Left kidney (tissue), 8 donors: ENCODE measurements at places on chromosomes 16 and 17. TPM values are rescaled to one million over a fixed set of nuclear protein-coding genes. Genes with fewer than 3 reads are reported as not detected.

The NOG gene
- 1.1 TPM for polyA plus RNA-seq

The EVPL gene
- 19.8 TPM for polyA plus RNA-seq

The SLC9A5 gene
- 4.9 TPM for polyA plus RNA-seq

The TEKT1 gene
- polyA plus RNA-seq, result 0.62 TPM

The SDR42E1 gene
- polyA plus RNA-seq, result 19.6 TPM

The NTN3 gene
- 2.3 TPM for polyA plus RNA-seq

The VWA3A gene
- 4.1 TPM for polyA plus RNA-seq

The SLC6A2 gene
- polyA plus RNA-seq, result 0.08 TPM

The ARHGDIG gene
- 3.6 TPM for polyA plus RNA-seq

The EFCAB5 gene
- 2.8 TPM for polyA plus RNA-seq

The HS3ST2 gene
- polyA plus RNA-seq, result 0.48 TPM

The OR2C1 gene
- polyA plus RNA-seq, result 1.3 TPM

The ODAD4 gene
- polyA plus RNA-seq, result 8.7 TPM

The C16orf96 gene
- 0.33 TPM for polyA plus RNA-seq

The EVI2A gene
- polyA plus RNA-seq, result 1.8 TPM

The SPN gene
- polyA plus RNA-seq, result 2.0 TPM

The UTP18 gene
- 59.0 TPM for polyA plus RNA-seq

The C1QTNF8 gene
- not detected for polyA plus RNA-seq

The STH gene
- not detected for polyA plus RNA-seq

The BAIAP3 gene
- polyA plus RNA-seq, result 4.6 TPM

The PRAC1 gene
- polyA plus RNA-seq, result not detected

The SNAI3 gene
- 0.58 TPM for polyA plus RNA-seq

The TLCD2 gene
- polyA plus RNA-seq, result 6.7 TPM

The LDHD gene
- 4.1 TPM for polyA plus RNA-seq

The HP gene
- 0.27 TPM for polyA plus RNA-seq

The PABPN1L gene
- not detected for polyA plus RNA-seq

The SLC2A4 gene
- polyA plus RNA-seq, result 2.2 TPM

The AARS1 gene
- polyA plus RNA-seq, result 85.6 TPM

The KRT34 gene
- not detected for polyA plus RNA-seq

The JPH3 gene
- 0.76 TPM for polyA plus RNA-seq

The KRT15 gene
- polyA plus RNA-seq, result 1.8 TPM

The KRT20 gene
- polyA plus RNA-seq, result 0.33 TPM

The KRTAP4-4 gene
- polyA plus RNA-seq, result not detected

The CDH16 gene
- polyA plus RNA-seq, result 221 TPM

The NAGS gene
- 2.0 TPM for polyA plus RNA-seq

The SRCIN1 gene
- 3.7 TPM for polyA plus RNA-seq

The ARL5C gene
- 0.22 TPM for polyA plus RNA-seq

The TP53TG3E gene
- polyA plus RNA-seq, result not detected

The UBE2G1 gene
- polyA plus RNA-seq, result 62.8 TPM

The ITPRIPL2 gene
- 15.9 TPM for polyA plus RNA-seq

The CA4 gene
- 52.4 TPM for polyA plus RNA-seq

The SCGB1C2 gene
- polyA plus RNA-seq, result 0.35 TPM

The GAS2L2 gene
- 0.08 TPM for polyA plus RNA-seq

The ICAM2 gene
- 23.1 TPM for polyA plus RNA-seq

The ZPBP2 gene
- not detected for polyA plus RNA-seq

The TP53TG3 gene
- not detected for polyA plus RNA-seq

The ST6GALNAC2 gene
- 8.1 TPM for polyA plus RNA-seq

The DHRS7C gene
- not detected for polyA plus RNA-seq

The CD300H gene
- polyA plus RNA-seq, result not detected

The TEX19 gene
- not detected for polyA plus RNA-seq

The HBZ gene
- 0.30 TPM for polyA plus RNA-seq

The CPHXL2 gene
- polyA plus RNA-seq, result 0.40 TPM

The TRAPPC1 gene
- 125 TPM for polyA plus RNA-seq

The TMEM114 gene
- polyA plus RNA-seq, result not detected

The DPEP3 gene
- polyA plus RNA-seq, result 0.08 TPM
